ENCODE measurements at places on chromosomes 12 and 14. TPM values are rescaled to one million over a fixed set of nuclear protein-coding genes. Genes with fewer than 3 reads are reported as not detected.

Gene KRT71
- total RNA-seq = not detected

Gene TAS2R31
- 3.5 TPM for total RNA-seq

- no peak for DNase-seq
These were observed 2.7 kb downstream of the ZNF410 start for GRCh38 chr14:73889376-73889775.

GRCh38 chr12:96617178-96617577 lies 127.8 kb downstream of the CFAP54 start:
- peak; percentile 5 for DNase-seq

GRCh38 chr12:69131077-69131476 lies 108.3 kb upstream of the CPSF6 start:
- no peak for DNase-seq

DNA sequence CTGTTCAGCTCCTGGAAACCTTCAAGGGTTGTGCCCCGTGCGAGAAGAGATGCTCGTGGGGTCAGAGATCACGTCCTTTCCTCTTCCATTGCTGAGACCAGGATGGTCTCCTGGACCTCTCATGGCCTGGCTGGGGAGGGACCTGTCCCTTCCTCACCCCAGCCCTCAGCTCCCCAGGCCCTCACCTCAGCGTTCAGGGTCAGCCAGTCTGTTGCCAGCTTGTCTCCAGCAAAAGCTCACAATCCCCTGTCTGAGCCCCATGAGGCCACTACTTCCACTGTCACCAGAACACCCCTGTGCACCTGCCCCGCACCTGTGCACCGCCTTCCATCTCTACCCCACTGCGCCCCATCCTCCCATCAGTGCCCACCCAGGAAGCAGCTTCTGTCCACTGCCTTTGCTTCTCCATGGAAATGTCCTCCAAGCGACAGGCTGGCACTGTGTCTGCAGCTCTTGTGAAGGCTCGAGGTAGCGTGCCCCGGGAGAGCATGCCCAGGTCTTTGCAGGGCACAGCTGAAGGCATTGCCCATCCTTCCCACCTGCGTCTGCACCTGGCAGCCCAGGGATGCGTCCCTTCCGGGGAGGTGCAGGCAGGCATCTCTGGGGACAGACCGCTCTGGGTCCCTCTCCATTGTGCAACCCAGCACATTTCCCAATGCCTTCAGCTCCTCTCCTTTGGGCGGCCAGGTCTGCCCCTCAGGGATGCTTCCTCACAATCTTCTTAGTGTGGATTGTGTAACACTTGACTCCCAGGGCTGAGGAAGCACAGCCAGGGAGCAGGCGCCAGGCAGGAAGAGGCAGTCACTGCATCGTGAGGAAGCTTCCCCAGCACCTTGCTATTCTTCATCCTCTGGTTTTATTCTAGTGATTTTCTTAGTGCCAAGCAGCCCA lies 179.6 kb downstream of the ADGRD1 start:
- no peak for DNase-seq

Measured in OCI-LY7 (cell line).